NCI-H446 (cell line): ENCODE measurements at places on chromosomes 6 and 20.

DNA sequence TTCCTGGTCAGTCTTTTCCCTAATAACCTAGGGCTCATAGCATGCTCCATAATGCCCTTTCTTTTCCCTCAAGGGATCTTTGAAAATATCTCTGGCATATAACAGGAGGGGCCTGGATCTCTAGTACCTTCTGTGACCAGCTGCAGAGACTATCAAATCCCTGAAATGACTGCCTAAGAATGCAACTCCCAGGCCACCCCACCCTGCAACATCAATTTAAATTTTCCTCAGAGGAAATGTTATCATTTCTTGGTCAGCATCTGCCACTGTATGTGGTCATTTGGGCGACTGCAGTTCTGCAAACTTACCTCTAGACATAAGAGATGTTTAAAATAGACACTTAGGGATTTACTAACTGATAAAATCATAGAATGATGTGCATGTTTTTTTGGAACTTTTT is 200.2 kb downstream of the KCNQ5 start:
- DNase-seq: no peak

DNA sequence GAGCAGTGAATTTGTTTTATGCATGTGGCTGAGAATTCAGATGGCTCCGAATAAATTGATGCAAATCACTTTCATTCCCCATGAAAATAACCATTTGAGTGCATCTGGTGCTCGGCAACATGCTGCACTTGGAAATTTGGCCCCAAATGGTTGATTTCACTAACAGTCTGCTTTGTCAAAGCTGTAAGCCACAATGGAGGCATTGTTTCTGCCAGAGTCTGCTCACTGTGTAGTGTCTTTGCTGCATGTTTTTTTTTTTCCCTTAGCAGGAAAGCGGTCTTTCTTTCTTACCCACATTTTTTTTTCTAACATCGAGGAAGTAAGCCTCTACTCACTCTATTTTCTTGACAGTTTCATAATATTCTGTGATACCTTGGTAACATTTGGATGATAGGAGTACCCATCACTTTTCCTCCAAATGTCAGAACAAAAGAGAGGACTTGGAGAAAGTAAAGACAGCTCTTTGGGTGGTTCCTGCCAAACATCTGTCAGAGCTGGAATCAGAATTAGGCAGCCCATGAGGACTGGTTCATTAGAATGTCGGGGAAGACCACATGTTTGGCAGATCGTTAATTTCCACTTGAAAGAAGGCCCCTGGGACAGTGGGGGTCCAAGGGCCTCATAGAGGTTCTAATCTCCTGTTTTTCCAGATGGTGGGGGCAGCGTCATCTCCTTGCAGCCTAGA is 149.5 kb downstream of the DOK5 start:
- DNase-seq: peak; percentile 66

GRCh38 chr6:18792866-18793265 is 405.7 kb downstream of the RNF144B start:
- DNase-seq: no peak

DNA sequence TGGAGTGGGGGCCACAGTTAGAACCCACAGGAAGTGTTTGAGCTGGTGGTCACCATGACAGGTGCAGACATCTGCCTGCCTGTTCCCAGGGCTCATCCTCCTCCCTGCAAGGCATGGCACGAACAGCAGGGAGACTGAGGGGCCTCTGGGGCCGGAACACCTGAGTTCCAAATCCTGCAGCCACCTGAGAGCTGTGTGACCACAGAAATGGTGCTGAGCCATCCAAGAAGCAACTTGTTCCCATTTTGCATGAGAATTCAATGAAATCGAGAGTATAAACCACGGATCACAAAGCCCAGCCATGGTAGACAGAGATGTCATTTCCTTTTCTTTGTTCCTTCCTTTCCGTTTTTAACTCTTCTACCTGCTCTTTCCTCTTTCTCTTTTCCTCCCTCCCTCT is 268.6 kb downstream of the FOXA2 start:
- no peak for DNase-seq

DNA sequence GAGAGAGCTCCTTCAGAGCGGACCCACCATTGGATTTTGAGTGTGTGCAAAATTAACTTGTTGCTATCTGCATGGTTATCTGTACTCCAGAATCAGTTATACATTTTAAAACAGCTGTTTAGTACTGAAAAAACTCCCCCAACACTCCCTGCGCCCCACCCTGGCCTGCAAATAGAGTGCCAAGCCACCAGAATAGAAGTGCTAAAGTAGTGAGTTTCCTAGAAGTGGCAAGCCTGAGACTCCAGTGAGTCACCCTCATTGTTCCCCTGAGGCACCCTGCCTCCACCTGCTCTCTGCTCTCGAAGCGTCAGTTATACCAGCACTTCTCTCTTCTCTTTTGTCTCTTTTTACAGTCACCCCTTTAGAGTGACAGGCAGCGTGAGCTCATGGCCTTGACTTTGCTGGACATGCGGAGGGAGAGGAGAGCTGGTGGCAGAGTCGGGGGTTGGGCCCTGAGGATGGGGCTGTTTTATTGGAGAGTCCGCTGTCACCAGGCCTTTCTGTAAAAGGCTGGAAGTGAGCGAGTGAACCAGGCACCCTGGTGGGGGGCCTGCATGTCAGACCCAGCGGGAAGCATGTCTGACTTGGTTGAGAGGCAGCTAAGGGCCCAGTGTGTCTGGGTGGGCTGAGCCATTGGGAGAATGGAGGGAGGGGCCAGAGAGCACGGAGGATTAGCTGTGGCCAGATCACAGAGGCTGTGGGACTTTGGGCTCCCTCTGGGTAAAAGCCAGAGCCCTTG is 10.4 kb downstream of the IGF2R start:
- no peak for DNase-seq

- no peak for DNase-seq
Observed at GRCh38 chr6:137800762-137801161, 66.3 kb upstream of the TNFAIP3 start.

DNA sequence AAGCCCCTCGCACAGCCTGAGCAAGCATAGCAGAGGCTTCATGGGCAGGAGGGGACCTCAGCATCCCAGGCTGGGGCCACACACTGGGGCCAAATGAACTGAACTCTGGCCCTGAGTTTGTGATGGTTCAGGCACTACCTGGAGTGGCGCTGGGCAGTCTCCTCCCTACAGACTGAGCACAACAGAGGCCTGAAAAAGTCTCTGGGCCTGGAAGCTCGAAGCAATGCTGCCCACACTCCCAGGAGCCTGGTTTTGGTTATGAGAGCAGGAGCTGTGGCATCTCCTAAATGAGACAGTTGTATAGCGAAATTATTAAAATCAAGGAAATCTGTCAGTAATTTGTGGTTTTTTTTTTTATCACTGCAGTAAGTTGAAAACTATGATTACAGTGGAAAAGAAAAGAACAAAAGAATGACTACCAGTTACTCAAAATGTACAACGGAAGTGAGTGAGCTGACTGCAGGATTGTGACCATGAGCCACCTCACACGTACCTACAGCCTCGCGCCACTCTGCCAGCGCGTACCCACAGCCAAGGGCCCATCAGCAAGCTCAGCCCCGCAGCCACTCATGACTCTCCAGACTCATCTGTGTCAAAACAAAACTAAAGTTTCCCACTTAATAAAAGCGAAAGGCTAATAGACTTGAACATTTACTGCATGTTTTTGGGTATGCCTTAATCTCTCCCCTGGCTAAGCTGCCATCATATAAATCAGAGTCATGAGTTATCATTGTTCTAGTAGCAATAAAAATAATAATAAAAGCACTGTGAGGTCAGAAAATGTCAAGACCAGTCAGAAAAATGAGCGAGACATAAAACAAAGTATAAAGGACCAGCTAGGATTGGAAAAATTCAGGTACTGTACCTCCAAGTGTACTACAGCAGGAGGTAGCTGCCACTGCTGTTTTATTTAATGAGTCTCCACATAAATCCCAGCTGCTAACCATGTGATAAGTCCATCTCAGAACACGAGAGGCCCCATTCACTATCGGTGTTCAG is 177.0 kb downstream of the FOXC1 start:
- DNase-seq: no peak

DNA sequence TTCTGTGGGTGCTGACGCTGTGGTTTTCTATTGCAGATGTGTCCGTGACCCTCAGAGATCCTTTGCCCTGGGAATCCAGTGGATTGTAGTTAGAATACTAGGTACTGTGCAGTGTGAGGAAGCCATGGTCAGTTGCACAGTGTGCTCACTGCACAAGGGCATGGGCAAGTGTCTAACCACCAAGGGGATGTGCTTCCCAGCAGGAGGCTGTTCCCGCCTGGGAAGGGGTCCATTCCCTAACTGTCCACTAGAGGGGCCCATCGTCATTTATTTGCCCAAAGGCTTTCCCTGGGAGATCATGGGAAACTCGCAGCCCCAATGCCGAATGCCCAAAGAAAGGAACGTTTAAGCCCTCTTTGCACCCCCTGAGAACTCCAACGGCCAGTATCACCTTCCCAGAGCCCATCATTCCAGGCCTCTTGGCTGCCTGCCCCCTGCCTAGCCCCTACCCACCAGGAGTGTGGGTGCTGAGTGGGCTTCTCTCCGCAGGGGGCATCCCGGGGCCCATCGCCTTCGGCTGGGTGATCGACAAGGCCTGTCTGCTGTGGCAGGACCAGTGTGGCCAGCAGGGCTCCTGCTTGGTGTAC is 26.2 kb downstream of the SLCO4A1 start:
- peak; percentile 56 for DNase-seq

GRCh38 chr6:143806282-143807102 is 36.6 kb upstream of the LTV1 start:
- DNase-seq: no peak

DNA sequence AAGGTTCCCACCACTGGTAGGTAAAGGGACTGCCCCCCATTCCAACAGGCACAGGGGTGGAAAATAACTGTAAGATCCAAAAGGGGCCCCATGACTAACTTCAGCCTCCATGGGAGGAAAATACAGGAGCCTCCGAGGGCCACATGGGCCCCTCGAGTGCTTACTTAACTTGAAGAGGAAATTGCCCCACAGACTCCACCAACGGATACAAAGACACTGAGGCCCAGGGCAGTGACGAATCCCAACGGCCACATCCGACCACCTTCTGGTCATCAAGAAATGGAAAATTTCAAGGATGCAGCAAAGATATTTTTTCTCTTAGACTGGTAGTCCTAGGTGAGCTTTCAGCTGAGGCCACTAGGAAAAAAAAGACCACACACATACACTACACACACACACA is 116.0 kb upstream of the MRPS10 start:
- no peak for DNase-seq

- DNase-seq: no peak
Observed at GRCh38 chr6:130849594-130849993, 22.4 kb downstream of the SMLR1 start.

GRCh38 chr6:111552958-111553357 is 52.7 kb downstream of the TRAF3IP2 start:
- DNase-seq: no peak

GRCh38 chr6:89375427-89376267 is 23.1 kb upstream of the UBE2J1 start:
- peak; percentile 41 for DNase-seq

- DNase-seq: no peak
Observed at GRCh38 chr6:159929819-159930218, 39.0 kb downstream of the MAS1 start.

DNA sequence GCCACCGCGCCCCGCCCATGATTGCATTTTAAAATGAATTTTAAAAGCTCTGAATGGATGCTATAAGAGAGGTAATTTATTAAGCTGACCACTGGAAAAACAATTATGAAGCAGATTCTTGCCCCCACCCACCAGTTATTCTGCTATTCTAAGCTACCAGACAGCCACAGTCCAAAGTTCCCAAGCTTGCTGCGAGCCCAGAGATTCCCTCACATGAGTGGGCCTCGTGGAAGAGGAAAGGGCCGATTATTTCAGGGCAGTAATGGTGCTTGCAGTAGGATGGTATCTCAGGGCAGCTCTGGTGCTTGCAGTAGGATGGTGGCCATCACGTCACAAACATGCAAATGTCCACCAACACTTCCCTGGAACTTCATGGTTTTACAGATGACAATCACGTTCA is 56.7 kb downstream of the SLC22A23 start:
- no peak for DNase-seq
